Esophagus squamous epithelium (tissue), 5 donors: ENCODE measurements at places on chromosomes 1 and 21.

DNA sequence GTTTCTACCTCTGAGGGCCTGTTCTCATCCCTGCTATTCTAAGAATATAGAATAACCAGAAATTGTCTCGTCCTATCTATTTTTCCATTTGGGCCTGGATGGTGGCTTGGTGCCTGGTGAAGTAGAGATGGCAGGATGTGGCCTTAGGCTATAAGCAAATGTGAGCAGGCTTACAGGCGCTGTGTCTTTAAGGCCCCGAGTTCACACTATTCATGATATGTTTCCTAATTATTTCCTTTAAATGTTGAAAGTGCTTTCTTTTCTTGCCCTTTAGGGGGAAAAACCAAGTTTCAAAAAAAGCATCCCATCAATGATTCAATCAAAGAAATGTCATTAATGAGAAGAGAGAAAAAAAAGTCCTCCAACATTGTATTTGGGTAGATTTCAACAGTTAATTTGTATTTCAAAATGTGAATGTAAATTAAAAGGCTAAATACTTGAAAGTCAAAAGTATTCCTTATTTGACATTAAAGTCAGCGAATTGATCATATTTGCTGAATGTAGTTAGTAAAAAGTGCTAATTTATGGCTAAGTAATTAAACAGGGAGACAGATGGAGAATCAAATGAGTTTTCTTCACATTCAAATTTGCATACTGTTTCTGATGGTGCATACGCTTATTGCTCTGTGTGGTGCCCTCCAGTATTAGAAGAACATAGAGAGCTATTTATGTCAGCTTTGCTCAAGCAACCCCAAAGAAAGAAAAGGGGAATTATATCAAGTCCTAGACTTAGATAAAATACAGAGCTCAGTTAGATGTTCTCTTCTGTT is 34.0 kb upstream of the HUNK start:
- H3K4me3 ChIP-seq: no peak overlapping the region
- no peaks in the 10 kb centered on the region for H3K27me3 ChIP-seq
- no peak for DNase-seq
- H3K27ac ChIP-seq: no peak overlapping the region
- H3K4me1 ChIP-seq: no peaks in the 10 kb centered on the region
- H3K36me3 ChIP-seq: no peaks in the 10 kb centered on the region

DNA sequence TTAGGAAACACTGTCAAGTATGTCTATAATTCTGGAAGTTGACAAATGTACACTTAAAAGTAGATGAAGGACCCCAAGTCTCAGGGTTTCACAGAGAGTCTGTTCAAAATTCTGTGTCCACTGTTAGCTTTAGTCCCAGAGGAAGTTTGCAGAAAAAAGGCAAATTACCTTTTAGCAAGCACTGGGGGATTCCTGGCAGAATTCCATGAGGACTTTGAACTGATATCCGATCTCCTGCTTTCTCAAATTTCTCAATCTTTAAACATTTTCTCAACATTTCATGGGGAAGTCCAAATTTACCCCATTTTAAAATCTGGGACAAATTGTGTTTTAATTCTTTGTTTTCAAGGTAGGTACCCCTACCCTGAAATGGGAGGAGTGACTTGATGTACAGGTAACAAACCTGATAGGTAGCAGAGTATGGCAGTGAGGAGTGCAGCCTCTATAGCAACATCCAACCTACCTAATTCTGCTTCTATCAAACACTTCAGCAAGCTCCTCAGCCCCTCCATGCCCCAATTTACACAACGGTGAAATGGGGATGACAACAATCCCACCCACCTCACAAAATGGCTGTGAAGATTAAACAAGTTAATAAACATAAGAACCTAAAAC is 344.9 kb downstream of the OMA1 start:
- no peak for DNase-seq
- H3K36me3 ChIP-seq: no peaks in the 10 kb centered on the region
- H3K4me3 ChIP-seq: no peak overlapping the region
- H3K4me1 ChIP-seq: no peaks in the 10 kb centered on the region

DNA sequence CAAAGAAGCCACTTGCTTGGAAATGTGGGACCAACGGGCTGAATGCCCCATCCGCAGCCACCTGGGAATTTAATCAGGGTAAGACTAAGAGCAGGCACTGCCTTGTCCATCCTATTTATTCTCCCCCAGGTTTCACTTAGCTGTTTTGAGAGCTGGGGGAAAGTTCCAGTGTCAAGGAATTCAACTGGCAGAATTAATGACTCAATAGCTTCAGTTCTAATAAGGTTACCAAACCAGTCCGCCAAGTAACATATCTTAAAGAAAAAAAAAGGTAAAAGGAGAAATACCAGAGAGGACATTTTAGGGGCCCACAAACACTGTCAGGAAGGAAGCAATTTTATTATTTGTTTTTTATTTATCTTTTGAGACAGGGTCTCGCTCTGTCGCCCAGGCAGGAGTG is 157.6 kb upstream of the SOD1 start:
- H3K4me1 ChIP-seq: peaks cover 58% of the 10 kb centered on the region
- H3K27me3 ChIP-seq: no peaks in the 10 kb centered on the region

DNA sequence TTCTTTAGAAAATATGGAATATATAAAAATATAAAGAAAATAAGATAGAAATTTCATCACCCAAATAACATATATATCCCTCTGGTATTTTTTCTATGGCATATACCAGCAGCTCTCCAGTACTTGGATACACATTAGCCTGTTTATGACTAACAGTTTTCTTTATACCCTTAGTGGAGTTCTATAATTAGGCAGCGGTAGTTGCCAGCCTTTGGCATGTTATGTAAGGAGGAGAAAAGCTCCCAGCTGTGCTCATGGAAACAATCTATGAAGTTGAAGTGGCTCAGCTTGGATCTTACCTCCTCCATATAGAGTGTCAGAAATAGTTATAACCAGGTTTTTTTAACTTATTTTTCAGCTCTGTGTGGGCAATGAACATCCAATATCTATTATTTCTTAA is 1636.8 kb downstream of the AMY1C start:
- H3K27me3 ChIP-seq: no peaks in the 10 kb centered on the region
- no peaks in the 10 kb centered on the region for H3K36me3 ChIP-seq
- H3K27ac ChIP-seq: no peak overlapping the region
- H3K4me1 ChIP-seq: no peaks in the 10 kb centered on the region
- H3K4me3 ChIP-seq: no peak overlapping the region

GRCh38 chr1:157274698-157275534 is 136.7 kb upstream of the ETV3 start:
- no peak for DNase-seq
- no peak overlapping the region for H3K4me3 ChIP-seq
- H3K27ac ChIP-seq: no peak overlapping the region
- no peaks in the 10 kb centered on the region for H3K36me3 ChIP-seq

- no peak overlapping the region for H3K27ac ChIP-seq
- no peaks in the 10 kb centered on the region for H3K27me3 ChIP-seq
- no peaks in the 10 kb centered on the region for H3K36me3 ChIP-seq
- DNase-seq: no peak
Observed at GRCh38 chr1:14261395-14261794, 337.1 kb upstream of the KAZN start.

- H3K4me1 ChIP-seq: no peaks in the 10 kb centered on the region
- no peaks in the 10 kb centered on the region for H3K27me3 ChIP-seq
- H3K36me3 ChIP-seq: no peaks in the 10 kb centered on the region
- no peak for DNase-seq
- H3K27ac ChIP-seq: no peak overlapping the region
- no peak overlapping the region for H3K4me3 ChIP-seq
Observed at GRCh38 chr1:189693140-189693539, 784.5 kb downstream of the BRINP3 start.

DNA sequence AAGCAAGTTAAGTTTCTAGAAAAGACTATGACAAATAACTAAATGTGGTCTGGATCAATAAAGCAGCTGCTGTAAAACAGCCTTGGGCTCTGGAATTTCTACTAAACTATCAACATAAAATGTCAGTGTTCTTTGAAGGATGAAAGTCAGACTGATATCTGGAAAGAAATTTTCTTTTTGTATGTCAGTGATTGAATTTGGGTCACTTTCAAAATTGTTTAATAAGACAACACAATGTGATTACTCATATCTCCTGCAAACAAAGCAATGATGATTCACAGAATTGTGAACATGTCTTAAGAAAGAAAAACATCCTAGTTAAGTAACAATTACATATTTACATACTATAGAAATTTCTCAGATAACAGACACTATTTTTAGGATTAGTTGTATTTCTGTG is 826.4 kb downstream of the PLA2G4A start:
- H3K27me3 ChIP-seq: no peaks in the 10 kb centered on the region
- no peaks in the 10 kb centered on the region for H3K36me3 ChIP-seq
- no peaks in the 10 kb centered on the region for H3K4me1 ChIP-seq
- H3K4me3 ChIP-seq: no peak overlapping the region

GRCh38 chr1:100400404-100400803 is 48.1 kb downstream of the CDC14A start:
- H3K4me3 ChIP-seq: no peak overlapping the region
- peak; percentile 8 for DNase-seq
- no peaks in the 10 kb centered on the region for H3K27me3 ChIP-seq
- no peaks in the 10 kb centered on the region for H3K36me3 ChIP-seq

- H3K4me1 ChIP-seq: no peaks in the 10 kb centered on the region
- H3K36me3 ChIP-seq: no peaks in the 10 kb centered on the region
- no peak overlapping the region for H3K4me3 ChIP-seq
- H3K27me3 ChIP-seq: no peaks in the 10 kb centered on the region
Observed at GRCh38 chr1:93033785-93034184, 45.3 kb upstream of the MTF2 start.

GRCh38 chr1:225944951-225945350 is 3.9 kb upstream of the LEFTY2 start:
- no peaks in the 10 kb centered on the region for H3K36me3 ChIP-seq
- H3K27me3 ChIP-seq: peaks cover 8% of the 10 kb centered on the region
- H3K4me3 ChIP-seq: no peak overlapping the region
- H3K4me1 ChIP-seq: no peaks in the 10 kb centered on the region
- no peak overlapping the region for H3K27ac ChIP-seq

- no peaks in the 10 kb centered on the region for H3K36me3 ChIP-seq
- no peak overlapping the region for H3K4me3 ChIP-seq
- H3K4me1 ChIP-seq: no peaks in the 10 kb centered on the region
- DNase-seq: no peak
- H3K27me3 ChIP-seq: no peaks in the 10 kb centered on the region
Observed at GRCh38 chr1:86069757-86070145, 86.8 kb downstream of the COL24A1 start.

DNA sequence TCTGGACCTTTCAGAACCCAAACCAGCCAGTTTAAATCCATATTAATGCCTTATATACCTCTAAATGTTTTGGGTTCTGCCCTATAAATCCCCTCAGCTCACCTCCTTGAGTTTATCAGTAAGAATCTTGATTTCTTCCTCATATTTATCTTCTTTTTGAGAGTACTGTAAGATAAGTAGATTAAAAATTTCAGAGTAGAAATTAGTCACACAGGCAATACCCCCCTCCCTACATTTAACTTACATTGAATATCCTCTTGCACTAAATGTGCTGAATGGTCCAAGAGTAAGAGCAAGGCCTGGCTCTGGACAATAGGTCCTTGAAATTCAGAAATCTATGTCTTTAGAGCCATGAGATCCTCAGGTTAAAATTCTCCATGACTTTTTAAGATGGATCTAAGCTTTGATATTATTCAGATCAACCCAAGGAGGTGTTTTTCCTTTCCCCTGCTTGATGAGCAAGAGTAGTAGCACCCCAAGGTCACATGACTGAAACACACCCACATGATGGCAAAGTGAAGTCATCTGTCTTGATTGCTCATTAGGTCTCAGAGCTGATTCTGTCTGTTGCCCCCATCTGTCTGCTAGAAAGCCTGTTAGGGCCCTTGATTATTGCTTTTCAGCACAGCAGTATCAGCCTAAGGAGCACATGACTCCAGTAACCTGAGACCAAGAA is 15.8 kb upstream of the NUP210L start:
- DNase-seq: no peak
- no peak overlapping the region for H3K4me3 ChIP-seq
- no peaks in the 10 kb centered on the region for H3K27me3 ChIP-seq
- H3K36me3 ChIP-seq: peaks cover 24% of the 10 kb centered on the region

- no peaks in the 10 kb centered on the region for H3K36me3 ChIP-seq
- H3K27ac ChIP-seq: no peak overlapping the region
- no peak overlapping the region for H3K4me3 ChIP-seq
- no peak for DNase-seq
- H3K27me3 ChIP-seq: no peaks in the 10 kb centered on the region
Observed at GRCh38 chr1:23198373-23198772, 18.9 kb downstream of the HTR1D start.

DNA sequence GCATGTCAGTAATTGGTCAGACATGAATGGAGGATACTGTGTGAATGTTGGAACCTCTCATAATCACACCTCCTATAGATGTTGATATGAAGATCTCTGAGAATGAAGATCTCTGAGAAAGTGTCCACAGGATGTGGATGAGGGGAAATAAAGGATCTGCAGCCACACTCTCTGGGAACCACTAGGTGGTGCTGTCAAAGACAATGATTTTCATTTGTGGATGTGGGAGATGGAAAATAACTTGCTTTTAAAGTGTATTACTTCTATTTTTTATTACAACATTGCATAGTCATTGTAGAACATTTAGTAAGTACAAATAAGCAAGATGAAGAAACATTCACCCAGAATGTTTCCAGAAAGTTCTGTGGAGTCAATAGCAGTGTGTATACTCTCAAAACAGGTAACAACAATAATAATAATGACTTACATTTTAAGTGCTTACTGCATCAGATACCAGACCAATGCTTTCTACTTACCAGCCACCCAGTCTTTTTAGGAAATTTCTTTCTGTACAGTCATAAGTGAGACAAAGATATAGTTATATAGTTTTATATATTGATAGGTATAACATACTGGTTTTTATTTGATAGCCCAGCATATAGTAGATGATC is 128.2 kb downstream of the ATG4C start:
- no peak overlapping the region for H3K4me3 ChIP-seq
- no peak for DNase-seq
- no peaks in the 10 kb centered on the region for H3K36me3 ChIP-seq
- H3K27me3 ChIP-seq: no peaks in the 10 kb centered on the region
- H3K27ac ChIP-seq: no peak overlapping the region

- no peak for DNase-seq
- peaks cover 75% of the 10 kb centered on the region for H3K4me1 ChIP-seq
- peaks cover 7% of the 10 kb centered on the region for H3K36me3 ChIP-seq
Observed at GRCh38 chr1:154969246-154969645, 1.3 kb downstream of the SHC1 start.

DNA sequence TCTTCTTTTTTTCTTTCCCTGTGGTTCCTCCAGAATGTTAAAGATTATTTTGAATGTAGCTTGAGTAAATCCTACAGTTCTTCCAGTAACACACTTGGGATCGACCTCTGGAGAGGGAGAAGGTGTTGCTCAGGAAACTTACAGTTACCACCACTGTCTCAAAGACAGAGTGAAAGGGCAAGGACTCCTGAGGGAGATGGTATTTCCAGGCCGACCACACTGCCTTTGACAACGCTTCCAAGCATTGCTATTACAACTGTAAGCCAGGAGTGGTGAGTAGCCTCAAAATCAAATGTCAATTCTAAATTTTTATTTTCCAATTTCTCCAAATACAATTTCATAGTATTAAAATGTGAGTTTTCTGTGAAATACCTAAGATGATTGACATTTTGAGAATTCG is 125.9 kb downstream of the PDE4B start:
- no peaks in the 10 kb centered on the region for H3K4me1 ChIP-seq
- no peak for DNase-seq

- no peaks in the 10 kb centered on the region for H3K36me3 ChIP-seq
- no peak for DNase-seq
- no peak overlapping the region for H3K4me3 ChIP-seq
- H3K27ac ChIP-seq: no peak overlapping the region
Observed at GRCh38 chr1:3695326-3696217, 43.3 kb downstream of the TP73 start.
